ENCODE measurements at places on chromosomes 13 and 19.

- no peak for DNase-seq
Measured at GRCh38 chr13:97574926-97575325, 141.0 kb downstream of the RAP2A start.

GRCh38 chr13:50125304-50125553, 110.0 kb downstream of the KCNRG start:
- no peak for DNase-seq

DNA sequence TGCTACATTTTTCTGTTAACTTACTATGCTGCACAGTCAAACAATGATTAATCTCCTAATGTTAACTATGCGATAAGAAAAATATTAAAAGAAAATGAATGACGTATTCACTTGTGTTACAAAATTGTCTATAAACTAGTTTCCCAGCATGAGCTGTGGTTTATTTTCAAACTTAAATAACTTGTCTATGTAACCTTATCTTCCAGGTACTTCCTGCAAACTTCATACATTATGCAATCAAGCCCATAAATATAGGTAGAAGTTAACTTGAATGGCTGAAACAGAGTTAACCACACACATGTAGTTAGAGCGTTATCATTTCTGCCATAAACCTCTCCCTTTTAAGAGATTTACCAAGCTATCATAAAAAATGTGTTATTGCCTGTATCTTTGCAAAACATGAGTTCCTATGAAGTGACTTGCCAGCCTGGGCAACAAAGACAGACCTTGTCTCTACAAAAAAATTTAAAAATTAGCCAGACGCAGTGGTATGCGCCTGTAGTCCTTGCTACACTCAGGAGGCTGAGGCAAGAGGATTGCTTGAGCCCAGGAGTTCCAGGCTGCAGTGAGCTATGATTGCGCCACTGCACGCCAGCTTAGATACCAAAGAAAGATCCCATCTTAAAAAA, 17.7 kb upstream of the KLF5 start:
- no peak for DNase-seq

GRCh38 chr13:23921451-23921888, 24.2 kb upstream of the C1QTNF9B start:
- DNase-seq, result no peak

DNA sequence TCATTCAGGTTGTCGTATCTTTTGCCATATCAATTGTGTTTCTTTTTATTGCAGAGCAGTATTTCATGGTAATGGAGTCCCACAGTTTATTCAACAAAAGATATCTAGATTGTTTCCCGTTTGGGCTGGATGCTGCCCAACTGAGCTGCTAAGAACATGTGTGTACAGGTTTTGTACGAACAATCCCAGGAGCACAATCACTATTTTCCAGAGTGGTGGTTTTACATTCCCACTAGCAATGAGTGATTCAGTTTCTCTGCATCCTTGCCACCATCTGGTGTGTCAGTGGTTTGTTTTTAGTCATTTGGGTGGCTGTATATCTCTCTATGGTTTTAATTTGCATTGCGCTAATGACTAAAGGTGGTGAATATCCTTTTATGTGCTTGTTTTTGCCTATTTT, 52.7 kb upstream of the ZDHHC20 start:
- DNase-seq, result no peak

- DNase-seq, result no peak
Measured at GRCh38 chr19:40633207-40633606, 32.0 kb downstream of the LTBP4 start.

DNA sequence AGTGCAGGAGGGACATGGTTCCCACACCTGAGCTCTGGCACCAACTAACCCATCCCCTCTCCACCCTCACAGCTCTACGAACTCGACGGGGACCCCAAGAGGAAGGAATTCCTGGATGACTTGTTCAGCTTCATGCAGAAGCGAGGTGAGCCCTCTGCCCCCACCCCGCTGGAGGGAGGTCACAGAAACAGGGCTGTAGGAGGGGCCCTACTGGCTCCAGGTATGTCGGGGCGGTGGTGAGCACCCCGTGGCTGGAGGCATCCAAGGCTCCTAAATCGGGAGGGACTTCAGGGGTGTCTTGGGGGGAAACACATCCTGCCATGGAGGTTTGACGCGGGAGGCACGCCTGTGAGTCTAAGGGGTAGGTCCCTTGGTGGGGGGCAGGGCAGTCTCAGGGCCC, 24.1 kb upstream of the WDR18 start:
- no peak for DNase-seq

DNA sequence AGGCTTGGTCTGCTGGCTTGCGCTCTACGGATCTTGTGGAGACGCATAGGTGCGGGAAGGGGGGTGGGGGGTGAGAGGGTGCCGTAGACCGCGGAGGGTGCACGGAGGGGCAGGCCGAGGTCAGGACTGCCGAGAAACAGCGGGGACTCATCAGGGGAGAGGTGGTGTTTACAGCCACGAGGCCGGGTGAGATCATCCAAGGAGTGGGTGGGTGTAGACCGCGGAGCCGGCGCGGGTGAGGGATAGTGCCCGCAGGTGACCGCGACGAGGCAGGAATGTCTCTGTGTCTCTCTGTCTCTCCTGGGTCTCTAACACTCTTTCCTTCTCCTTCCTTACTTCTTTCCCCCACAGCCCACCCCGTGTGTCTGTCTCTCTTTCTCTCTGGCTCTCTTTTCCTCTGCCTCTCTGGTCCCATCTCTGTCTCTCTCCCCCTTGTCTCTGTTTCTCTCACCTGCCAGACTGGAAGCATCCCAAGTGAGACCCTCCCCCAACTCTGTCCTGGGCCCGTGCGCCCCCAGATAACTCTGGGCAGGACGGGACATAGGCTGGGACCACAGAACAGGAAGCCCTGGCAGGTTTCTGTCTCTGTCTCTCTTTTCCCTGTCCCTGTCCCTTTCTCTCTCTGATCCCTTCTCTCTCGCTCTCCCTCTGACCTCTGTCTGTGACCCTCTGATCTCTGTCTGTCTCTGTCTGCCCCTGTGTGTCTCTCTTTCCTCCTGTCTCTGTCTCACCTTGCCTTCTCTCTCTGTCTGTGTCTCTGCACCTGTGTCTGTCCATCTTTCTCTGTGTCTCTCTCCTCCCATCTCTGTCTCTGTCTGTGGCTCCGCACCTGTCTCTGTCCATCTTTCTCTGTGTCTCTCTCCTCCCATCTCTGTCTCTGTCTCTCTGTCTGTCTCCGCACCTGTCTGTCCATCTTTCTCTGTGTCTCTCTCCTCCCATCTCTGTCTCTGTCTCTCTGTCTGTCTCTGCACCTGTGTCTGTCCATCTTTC, 1.8 kb upstream of the KLK4 start:
- no peak for DNase-seq

GRCh38 chr19:54011507-54012211, 20.2 kb downstream of the CACNG6 start:
- no peak for DNase-seq

GRCh38 chr19:40627486-40628279, 26.5 kb downstream of the LTBP4 start:
- no peak for DNase-seq

GRCh38 chr13:29582171-29582570, 13.3 kb downstream of the SLC7A1 start:
- no peak for DNase-seq

GRCh38 chr19:43353606-43354304, at the start of gene CD177:
Gene CD177 (plus strand): TSS chr19:43353686. CDS start chr19:43353715, 29 bp downstream.
- no peak for DNase-seq

GRCh38 chr19:34454685-34455084, 26.5 kb downstream of the UBA2 start:
- no peak for DNase-seq

DNA sequence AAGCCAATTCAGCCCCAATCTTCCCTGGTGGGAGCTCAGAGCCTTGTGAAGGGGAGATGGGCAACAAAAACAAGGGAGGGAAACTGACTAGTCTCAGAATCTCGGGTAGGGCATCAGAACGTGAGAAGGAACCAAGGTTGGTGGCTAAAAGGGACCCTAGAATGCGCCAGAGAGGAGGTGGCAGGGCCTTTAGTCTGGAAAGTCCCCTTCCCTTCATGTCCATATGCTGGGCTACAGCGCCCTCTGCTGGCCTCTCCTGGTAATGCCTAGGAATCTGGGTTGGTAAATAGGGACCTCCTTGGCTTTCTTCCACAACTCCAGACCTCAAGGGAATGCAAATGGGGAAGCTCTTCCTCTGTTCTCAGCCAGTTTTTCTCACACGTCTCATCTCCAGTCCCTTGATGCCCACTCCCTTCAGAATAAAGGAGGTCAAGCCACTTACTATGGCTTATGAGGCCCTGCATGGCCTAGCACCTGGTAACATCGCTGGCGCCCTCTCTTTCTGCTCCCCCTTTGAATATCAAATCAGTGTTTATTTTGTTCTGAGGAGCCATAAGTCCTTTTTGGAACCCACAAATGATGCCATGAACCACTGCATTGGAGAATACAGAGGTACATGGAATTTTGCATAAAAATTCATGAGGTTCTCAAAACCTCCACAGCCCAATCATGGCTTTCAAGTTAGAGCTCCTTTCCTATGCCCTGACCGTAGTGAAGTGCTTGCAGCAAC, 1.4 kb upstream of the CCDC97 start:
- DNase-seq, result peak; percentile 75

- DNase-seq, result no peak
Measured at GRCh38 chr19:45283443-45284033, 32.5 kb downstream of the MARK4 start.

GRCh38 chr13:27053210-27053884, 118.3 kb downstream of the USP12 start:
- no peak for DNase-seq

GRCh38 chr13:36815062-36815461, 4.0 kb upstream of the RFXAP start:
- no peak for DNase-seq

GRCh38 chr19:38072776-38073750, 151.0 kb downstream of the DPF1 start:
- DNase-seq, result no peak

DNA sequence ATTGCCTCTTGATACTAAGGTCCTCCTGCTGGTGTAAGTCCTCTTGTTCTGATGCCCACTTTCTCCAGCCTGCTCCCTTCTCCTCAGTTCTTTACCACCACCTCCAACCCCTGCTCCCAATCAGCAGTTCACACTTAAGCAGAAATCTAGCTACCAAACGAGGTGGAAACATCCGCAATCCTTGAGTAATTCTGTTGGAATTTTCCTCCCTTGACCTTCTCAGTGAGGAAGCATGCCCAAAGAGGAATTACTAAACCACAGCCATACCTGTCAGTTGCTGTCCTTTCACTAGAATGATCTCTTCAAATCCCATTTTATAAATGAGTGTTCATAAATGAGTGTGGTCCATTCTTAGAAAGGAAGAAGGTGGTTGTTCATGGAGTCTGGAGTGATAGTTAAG, 289.9 kb downstream of the DACH1 start:
- DNase-seq, result no peak

DNA sequence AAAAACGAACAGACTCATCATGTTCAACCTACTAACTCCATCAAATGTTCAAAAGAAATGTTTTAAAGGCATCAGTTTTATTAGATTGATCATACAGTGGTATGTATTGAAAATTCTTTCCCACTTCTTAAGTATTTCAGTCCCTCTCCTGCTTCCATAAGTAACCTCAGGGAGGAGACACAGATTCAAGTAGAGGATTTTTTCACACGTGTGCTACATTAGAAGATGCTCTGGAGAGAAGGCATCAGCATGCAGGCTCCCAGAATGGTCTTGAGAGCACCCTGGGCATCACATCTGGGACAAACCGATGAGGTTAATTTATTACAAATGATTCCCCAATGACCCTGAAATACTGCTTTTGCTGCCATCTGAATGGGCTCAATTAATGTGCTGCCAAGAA, 3.6 kb downstream of the GPR12 start:
- DNase-seq, result no peak

- DNase-seq, result no peak
Measured at GRCh38 chr19:13717194-13717643, 47.1 kb upstream of the MRI1 start.

- no peak for DNase-seq
Measured at GRCh38 chr13:98419786-98420553, 156.9 kb downstream of the STK24 start.

DNA sequence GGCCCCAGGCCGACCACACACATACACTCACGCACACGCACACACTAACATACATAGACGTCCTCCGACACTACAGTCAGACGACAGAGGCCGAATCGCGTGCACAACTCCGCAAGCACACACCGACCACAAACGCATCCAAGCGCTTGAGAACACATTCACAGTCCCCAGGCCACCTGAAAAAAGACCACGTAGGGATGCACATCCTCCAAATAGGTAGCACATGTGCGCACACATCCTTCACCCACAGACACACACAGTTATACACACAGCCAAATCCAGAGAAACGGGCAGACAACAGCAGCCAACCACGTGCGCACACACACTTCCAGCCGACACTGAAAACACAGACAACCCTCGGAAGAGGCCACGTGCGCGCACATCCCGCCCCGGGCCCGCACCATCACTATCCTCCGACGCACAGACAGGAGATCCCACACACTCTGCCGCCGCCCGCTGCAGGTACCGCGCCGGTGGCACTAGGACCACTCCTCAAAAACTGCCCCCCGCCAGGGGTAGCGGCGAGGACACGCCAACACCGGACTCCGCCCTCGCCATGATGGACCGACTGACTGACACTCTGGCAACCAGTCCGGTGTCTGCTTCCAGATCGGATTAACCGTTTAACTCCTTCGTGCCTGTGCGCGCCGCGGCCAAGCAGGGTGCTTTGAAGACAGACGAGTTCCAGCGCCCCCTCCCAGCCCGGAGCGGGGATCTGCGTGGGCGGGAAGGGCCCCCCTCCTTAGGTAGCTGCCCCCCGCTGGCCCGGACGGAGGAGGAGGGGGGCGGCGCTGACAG, 493 bp upstream of the PDE4A start:
- DNase-seq, result peak; percentile 42

DNA sequence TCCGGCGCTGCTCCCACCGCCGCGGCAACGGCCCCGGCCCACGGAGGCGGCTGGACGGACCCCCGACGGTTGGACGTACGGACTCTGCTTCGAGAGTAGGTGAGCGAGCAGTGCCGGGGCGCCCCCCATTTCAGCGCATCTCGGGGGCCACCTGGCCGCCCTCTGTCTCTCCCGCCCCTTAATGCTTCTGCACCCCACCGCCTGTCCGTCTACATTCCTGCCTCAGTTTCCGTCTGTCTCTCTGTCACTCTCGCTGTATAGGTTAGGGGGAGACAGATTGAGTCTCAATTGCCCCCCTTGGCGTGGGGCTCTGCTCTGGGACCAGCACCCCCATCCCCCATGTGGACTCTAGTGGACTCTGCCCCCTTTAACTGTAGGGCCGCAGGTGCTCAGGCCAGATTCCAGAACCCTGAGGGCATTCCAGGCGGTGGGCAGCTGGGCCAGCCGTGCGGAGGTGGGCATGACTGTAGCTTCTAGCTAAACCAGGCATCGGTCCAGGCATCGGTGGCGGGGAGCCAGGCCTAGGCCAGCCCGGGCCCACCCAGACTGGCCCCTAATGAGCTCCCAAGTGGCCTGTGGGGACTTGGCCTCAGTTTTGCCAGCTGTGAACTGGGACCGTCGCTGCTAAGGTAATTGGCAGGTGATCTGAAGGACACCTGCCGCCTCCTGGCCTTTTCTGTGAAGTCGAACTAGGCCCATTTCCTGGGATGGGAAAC, 373 bp downstream of the TNFAIP8L1 start:
- DNase-seq, result no peak

DNA sequence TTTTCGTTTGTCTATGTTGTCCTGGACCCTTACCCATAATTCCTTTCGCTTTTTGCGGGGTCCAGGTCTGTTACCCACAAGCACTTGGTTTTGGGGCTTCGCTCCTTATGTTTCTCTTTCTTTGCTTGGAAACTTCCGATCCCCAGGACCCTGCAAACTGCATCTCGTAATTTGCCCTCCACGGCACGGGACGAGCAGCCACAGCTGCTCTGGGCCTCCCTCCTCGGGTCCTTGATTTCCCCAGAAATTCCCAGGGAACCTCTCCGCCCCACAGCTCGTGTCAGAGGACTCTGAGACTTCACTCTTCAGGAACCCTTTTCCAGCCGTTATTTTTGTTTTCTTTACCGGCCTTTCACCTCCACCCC, 599 bp downstream of the SNRNP70 start:
- DNase-seq, result no peak

All from brain pericyte (primary cell).